ENCODE measurements at places on chromosomes 5 and 9.

GRCh38 chr5:56264417-56265025 lies 31.4 kb upstream of the ANKRD55 start:
- no peak for DNase-seq

DNA sequence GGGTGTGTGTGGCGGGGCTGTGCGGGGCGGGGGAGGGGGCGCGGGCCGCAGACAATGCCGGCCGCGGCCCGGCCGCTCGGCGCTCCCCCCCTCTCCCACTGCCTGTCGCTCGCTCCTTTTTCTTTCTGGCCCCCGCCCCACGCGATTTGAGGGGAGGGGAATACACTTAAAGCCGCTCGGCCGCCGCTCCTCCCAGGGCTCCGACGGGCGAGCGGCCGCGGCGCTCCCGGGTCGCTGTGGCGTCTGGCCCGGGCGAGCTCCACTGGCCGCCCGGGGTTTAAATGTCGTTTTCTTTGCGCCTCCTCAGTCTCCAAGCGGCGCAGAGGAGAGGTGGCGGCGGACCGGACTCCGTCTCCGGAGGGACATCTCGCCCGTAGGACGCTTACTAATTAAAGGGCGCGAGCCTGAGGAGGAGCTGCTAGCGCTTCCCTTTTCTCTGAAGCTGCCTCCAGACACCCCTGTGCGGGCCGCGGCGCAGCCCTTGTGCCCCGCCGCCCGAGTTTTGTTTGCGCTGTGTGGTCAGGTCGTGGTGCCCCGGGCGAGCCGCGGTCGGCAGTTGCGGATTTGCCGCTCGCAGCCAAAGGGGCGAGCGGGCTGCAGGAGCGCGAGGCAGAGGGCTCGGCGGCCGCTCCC lies 1.4 kb downstream of the ZSWIM6 start:
- peak; percentile 14 for DNase-seq

DNA sequence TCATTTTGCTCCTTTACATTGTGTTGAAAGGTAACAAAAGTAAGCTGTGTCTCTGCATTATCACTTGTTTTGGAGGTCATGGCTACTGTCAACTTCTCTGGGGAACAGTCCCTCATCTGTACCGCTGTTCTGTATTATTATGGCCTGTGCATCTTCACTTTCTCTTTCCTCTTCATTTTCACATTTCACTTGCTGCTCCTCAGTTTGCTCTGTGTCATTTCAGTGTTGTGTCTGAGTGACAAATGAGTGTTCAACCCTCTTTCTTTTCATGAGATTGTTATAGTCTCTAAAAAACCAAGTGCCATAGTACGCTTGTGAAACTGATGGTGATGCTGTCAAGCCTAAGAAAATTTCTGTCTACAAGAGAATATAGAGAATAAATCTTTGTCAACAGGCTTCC lies 122.0 kb upstream of the FER start:
- DNase-seq = no peak

DNA sequence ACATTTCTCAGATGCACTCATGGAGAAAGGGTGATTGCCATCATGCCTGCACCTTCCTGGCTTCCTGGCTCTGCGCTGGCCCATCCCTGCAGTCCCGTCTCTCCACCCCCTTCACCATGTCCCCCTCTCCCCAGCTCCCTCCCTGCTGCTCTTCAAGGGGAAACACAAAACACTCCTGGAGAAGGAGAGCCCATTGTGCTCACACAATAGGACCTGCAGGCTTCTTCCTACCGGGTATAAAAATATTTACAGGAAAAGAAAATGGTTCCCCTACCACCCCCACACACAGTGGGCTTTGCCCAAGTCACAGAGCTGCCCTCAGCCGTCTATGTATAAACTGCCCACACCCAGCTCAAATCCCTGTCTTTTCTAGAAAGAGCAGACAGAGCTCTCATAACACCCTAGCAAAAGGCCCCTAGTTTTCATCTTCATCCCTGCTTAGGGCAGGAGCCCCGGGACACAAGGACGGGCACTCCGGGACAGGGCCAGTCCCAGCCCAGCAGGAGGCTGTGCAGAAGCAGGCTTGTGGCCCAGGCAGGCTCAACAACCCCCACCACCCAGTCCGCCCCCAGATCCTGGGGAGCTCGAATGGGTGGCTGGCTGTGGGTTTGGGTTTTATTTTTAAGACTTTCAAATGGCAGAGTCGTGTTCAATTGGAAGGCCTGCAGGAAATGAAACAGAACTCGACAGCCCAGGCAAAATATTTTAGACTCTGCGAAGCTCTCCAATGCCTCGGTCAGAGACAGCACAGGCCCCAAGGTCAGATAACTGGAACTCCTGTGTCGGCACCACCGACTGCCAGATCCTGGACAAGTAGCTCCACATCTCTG lies 77.3 kb downstream of the LRSAM1 start:
- DNase-seq = no peak

GRCh38 chr5:76408104-76408654 lies 5.1 kb downstream of the IQGAP2 start:
- DNase-seq = no peak

GRCh38 chr9:121121582-121122087 lies 46.9 kb downstream of the CNTRL start:
- DNase-seq = peak; percentile 94

DNA sequence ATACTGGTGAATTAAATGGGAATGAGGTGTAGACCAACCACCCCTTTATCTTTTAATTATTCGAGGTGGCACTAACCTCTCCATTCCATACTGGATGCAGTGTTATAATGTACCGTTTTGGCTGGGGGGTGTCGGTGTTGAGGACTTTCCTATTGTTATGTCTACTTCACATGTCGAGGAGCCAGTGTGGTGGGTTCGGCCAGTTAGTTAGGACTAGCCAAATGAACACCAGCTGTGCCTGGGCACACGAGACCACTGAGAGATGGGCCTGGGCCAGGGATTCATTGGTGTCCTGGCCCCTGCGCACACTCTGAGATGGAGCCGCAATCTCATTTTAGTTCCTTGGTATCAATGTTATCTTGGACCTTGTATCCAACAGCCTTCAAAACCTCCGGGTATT lies 186.2 kb downstream of the CACNA1B start:
- DNase-seq = no peak

GRCh38 chr9:18238254-18238653 lies 235.7 kb upstream of the ADAMTSL1 start:
- no peak for DNase-seq

GRCh38 chr9:81224166-81225081 lies 464.9 kb downstream of the TLE1 start:
- no peak for DNase-seq

DNA sequence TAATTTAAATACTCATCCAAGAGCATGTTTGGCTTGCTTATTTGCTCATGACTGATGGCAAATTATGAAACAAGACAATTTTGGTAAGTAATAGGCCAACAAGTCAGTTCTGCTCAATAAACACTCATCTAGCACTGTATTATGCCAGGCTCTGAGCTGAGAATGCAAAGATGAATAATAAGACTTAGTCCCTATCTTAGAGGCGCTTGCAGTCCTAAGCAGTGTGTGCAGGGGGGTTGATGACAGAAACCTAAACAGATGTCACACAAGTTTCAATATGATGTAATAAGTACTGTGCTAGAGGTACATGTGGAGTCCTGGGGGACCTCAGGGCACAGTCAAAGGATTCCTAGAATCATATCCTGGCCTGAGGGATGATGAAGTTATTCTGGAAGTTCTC lies 287.6 kb upstream of the ADRA1B start:
- DNase-seq = no peak

DNA sequence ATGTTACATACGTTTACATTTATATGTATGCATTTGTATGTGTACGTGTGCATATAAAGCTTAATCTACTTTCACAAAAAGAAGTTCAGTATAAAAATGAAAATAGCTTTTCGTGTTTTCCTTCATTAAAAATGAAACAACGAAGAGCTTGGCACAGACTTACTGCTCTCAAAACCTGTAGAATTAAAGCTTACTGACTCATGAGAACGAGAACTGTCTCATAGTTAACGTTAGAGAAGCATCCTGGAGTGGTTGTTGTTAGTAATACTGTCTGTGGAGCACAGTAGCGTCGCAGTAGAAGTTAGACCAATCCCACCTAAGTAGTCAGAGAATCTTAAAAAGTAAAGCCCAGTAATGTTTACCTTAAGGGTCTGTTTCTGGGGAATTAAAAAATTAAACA lies 1.3 kb downstream of the MAT2B start:
- no peak for DNase-seq

- no peak for DNase-seq
These were observed 131.8 kb upstream of the DAP start for GRCh38 chr5:10892911-10893215.
